ENCODE measurements at places on chromosomes 7 and 10.

DNA sequence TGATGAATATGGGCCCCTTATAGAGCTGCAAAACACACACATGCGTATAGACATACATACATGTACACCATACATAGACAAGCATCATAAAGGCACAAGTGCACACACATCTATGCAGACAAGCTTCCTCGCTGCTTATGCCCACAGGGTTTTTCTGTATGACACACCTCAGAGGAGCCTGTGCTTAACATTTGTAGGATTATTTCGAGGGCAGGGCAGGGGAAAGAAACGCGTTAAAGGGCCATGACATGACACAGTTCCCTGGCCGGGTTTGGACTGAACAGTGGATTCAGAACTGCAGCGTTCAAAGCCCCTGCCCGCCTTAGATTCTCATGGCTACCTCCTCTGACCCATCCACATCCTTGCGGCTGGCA lies 44.8 kb downstream of the CHST3 start:
- DNase-seq: no peak

GRCh38 chr7:140656548-140657515 lies 15.9 kb upstream of the ADCK2 start:
- DNase-seq: peak; percentile 72

DNA sequence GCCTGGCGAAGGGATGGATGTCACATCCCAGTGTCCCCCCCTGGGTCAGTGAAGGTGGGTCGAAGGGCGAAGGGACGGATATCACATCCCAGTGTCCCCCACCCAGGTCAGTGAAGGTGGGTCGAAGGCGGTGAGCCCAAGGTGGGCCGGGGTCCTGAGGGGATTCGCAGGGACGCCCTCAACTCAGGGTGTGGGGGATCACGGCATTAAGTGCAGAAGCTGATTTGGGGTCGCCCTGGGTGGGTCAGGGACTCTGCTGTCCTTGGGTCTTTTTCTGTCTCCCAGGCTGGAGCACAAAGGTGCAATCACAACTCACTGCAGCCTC lies 21.9 kb downstream of the ADAP1 start:
- no peak for DNase-seq

GRCh38 chr7:561631-562373 lies 42.2 kb upstream of the PDGFA start:
- no peak for DNase-seq

DNA sequence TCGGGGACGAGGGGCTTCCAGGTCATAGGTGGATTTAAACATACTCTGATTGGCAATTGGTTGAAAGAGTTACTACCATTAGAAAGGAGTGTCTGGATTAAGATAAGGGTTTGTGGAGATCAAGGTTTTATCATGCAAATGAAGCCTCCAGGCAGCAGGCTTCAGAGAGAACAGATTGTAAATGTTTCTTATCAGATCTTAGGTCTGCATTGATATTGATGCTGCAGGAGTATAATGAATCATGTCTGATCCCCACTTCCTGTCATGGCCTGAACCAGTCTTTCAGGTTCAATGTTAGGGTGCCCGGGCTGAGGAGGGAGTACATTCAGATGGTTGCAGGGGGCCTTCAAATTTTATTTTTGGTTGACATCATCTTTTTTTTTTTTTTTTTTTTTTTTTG lies 51.4 kb downstream of the SH3PXD2A start:
- DNase-seq: no peak

- no peak for DNase-seq
Measured at GRCh38 chr7:125061776-125062397, 132.3 kb upstream of the POT1 start.

- peak; percentile 68 for DNase-seq
Measured at GRCh38 chr7:5266191-5267028, 16.3 kb upstream of the SLC29A4 start.

GRCh38 chr10:42962110-42962901 lies 114.6 kb upstream of the RET start:
- peak; percentile 48 for DNase-seq

GRCh38 chr7:133735222-133735621 lies 391.9 kb upstream of the LRGUK start:
- DNase-seq: no peak

DNA sequence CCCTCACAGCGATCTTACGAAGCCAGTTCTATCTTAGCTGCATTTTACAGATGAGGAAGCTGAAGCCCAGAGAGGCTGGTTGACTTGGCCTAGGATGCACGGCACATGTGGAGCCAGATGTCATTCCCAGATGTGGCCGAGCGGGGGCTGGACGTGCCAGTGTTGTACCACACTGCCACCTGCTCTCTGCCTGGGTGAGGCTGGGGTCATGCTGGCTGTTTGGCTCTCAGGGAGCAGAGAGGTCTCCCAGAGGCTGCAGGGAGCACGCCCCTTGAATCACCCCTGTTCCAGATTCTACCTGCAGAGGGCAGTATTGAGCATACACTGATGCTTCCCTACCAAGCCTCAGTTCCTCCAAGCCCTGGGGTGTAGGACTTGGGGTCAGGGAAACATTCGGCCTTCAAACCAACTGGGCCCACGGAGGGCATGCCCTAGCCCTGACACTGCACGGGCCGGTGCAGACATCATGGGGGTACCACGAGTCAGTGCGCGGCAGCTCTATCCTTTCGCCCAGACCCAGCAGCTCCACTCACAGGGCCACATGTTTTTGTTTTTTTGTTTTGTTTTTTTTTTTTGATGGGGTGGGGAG lies 3.8 kb upstream of the GTF2IRD1 start:
- peak; percentile 80 for DNase-seq

GRCh38 chr7:85021101-85021704 lies 165.7 kb downstream of the SEMA3D start:
- no peak for DNase-seq

DNA sequence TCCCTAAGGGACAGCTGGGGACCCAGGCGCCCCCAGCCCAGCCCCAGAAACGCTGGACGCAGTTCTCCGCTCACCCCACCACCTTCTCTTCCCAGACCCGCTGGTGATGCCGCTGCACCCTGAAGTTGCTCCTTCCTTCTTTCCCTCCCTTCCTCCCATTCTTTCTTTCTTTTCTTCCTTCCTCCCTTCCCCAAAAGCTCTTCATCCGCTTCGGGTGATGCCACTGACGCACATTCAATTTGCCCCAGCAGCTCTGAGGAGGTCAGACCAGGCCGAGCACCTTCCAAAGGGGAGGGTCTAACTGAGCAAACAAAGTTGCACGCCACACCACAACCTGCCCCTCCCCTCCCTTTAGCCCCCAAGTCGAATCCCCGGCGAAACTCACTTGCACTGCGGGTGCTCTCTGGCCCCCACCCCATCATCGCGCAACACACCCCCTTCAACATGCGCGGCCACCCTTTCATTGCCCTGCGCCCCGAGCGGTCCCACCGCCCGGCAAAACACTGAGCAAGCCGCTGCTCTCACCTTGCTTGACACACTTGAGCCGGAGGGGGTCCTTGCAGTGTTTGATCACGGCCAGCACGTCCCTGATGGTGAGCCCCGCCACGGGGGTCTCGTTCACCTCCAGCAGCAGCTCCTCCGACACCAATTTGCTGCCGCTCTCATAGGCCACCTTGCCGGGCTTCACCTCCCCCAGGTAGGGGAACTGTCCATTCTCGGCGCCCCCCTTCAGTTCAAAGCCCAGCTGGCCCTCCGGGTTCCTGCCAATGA lies 787 bp downstream of the MAGI2 start:
- peak; percentile 67 for DNase-seq

- no peak for DNase-seq
Measured at GRCh38 chr10:97796651-97797050, 24.9 kb upstream of the SFRP5 start.

- DNase-seq: peak; percentile 58
Measured at GRCh38 chr7:39336442-39336841, 229.8 kb upstream of the YAE1 start.

DNA sequence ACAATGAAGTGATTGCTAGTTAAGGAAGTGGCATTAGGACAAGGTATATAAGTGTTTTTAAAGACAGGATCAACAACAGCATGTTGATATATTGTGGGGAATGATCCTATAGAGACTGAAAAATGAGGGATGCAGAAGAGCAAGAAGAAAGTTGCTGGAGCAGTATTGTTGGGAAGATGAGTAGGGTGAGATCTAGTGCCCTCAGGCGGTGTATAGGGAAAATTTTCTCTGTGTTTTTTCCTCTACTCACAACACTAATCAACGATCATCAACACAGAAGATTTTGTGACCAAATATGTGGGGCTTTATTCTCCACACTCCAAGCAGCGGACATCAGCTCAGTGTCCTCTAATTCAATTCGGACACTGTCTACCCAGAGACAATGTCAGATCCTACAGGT lies 9.6 kb upstream of the PTTG1IP2 start:
- DNase-seq: no peak

DNA sequence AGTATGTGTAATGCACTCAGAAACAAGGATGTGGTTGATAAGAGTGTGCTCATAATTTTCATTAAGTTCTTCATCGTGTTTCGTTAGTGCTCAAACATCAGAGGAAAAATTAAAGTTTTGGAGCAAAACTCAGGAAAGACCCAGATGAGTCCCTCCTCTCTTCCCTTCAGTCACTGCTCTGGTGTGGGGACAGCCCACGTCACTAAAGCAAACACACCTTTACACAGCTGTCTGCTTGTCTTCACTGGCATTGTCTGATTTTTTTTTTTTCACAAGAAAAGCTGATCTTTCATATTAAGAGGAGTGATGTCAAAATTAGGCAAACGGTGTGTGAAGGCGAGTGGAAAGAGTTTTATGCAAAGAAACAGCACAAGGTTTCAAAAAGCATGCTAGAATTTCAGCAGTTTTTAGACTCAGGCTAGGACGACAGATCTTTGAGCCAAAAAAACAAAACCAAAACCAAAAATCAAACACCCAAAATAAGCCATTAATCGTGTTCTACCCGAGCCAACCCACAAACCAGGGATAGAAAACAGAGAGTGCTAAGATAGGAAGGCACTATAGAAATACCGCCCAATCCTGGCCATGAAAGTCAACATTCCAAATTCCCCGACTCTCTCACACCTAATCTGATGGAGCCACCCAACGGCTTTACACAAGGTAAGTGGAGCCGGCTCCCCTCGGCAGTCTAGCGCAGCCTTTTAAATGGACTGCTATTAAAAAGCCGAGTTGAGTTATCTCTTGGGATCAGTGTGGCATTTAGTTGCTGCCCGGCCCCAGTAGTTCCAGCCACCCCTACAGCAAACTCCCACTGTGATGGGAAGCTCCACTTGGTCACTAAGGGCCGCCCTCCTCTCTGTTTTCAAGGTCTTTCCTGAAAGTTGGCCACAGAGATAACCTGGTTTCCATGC lies 27.9 kb upstream of the GATA3 start:
- DNase-seq: no peak

DNA sequence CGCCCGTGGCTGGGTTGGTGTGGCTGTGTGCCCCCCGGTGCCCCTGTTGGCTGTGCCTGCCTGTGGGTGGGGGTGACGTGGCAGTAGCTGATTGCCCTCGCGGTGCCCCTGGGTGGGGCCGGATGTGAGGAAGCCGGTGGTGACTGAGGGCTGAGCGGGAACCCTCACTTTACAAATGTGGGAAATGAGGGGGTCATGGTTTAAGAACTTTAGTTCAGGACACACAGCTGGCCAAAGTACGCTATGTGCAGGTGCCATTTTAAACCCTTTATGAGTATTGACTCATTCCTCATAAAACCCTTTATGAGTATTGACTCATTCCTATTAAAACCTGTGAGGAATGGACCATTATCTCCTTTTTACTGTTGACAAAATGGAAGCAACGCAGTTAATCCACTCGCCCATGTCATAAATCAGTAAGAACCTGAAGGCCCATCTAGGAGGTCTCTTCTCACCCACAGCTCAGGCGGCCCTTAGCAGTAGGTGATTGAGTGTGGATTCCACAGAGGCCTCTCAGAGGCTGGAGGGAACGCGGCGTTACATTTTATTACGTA lies 290.1 kb upstream of the COBL start:
- peak; percentile 77 for DNase-seq

- peak; percentile 81 for DNase-seq
Measured at GRCh38 chr10:85862771-85863170, 503.8 kb downstream of the GRID1 start.

DNA sequence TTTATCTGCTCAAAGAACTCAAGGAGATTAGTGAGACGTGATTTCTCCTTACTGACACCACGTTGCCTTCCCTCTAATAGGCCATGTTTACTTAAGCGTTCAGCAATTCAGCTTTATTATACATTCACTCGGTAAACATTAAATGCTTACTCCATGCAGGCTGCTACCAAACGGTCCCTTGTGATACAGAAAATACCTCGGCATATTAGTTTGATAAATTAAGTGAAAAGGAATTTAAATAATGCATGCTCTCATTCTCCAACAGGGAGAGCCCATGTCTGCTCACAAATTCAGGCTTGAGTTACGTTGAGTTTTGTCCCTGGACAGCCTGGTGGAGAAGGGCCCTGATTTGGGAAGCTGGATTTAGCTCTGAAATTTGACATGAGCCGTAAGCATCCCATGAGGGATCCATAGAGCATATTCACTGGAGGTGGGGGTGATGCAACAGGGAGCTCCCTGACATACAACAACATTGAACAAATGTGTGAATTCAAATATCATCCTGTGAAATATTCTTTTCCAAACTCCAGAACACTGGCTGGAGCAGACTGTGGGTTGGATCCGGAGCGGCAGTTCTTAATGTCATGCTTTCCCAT lies 86.3 kb downstream of the TBXAS1 start:
- DNase-seq: no peak

- no peak for DNase-seq
Measured at GRCh38 chr7:115008465-115009114, 86.7 kb downstream of the MDFIC start.

- DNase-seq: no peak
Measured at GRCh38 chr7:11513460-11513859, 318.5 kb downstream of the THSD7A start.

DNA sequence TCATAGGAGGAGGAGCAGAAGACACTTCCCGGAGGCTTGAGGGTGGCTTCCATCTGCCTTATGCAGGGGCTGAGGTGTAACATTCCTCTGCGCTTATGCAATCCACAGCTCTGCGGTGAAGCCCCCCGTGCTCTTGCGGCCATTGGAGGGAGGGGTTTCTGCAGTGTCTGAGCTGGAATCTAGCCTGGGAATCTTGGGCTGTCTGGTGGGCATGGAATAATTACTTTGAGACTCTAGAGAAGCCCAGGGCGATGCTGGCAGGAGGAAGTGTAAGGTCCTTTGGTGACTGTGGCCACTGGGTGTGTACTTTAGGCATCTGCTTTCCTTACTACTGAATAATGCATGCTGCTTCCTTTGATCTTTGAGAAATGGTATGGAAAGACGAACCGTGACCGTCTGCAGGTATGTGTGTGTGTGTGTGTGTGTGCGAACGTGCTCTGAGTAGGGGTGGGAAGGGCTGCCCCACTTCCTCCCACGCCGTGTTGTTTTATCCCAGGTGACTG lies 181.0 kb downstream of the PRPF18 start:
- no peak for DNase-seq

DNA sequence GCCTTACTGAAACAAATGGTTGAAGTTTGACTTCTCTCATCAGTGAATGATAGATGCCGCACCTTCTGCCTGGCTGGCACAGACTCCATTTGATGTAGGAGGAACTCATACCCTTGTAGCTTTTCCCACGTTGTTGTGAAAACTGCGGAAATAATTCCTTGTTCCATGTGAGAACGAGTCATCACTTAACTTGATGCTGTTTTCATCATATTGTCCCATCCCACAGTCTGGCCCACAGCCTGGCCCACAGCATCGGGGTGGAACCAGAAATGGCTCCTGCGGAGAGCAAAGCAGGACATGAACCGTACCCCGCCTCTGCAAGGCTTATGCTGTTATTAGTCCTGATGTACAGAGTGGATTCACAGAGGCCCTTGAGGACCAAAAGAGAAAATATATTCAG lies 587.0 kb downstream of the SDK1 start:
- DNase-seq: no peak
